ENCODE measurements at places on chromosomes 11 and 22.

DNA sequence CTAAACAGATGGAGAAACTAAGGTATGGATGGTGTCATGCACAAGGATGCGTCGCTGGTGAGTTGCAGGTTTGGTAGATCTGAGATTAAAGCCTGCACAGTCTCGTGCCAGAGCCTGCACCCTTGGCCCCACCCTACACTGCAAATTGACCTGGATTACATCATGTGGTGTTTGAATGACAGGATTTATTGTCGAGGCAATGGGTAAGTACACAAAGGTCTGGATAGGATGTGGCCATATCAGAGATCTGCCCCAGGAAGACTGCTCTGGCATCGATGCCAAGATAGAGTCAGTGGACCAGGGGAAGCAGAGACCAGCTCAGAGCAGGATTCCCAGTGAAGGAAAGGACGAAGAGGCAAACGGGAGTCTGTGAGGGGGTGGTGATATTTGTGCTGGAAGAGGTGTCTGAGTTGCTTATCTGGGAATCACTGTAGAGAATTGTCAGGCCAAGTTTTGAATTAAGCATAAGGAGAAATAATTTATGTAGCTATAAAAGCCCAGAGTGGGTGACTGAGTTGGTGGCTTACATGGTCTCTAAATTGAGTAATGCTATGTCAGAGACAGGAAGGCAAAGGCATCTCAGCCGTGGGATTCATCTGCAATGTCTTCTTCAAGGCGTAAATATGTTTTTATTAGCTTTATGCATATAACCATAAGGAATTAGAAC, 499.6 kb upstream of the B3GAT1 start:
- DNase-seq = no peak

- no peak for DNase-seq
These were observed 138.9 kb downstream of the SPON1 start for GRCh38 chr11:14101388-14101787.

DNA sequence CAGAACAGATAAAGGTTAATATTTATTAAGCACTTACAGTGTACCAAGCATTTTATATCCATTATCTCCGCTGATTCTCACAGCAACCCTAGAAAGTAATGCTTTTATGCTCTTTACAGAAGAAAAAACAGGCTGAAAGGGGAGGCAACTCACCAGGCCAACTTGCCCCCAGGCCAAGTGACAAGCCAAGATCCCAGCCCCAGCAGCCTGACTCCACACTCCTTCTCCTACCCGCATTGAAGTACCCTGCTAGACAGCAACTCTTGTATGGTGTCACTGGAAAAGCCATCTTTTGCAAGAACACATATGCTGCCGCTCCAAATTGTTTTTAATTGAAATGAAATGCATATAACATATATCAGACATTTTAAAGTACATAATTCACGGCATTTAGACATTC, 25.6 kb downstream of the SMCO4 start:
- DNase-seq = no peak

DNA sequence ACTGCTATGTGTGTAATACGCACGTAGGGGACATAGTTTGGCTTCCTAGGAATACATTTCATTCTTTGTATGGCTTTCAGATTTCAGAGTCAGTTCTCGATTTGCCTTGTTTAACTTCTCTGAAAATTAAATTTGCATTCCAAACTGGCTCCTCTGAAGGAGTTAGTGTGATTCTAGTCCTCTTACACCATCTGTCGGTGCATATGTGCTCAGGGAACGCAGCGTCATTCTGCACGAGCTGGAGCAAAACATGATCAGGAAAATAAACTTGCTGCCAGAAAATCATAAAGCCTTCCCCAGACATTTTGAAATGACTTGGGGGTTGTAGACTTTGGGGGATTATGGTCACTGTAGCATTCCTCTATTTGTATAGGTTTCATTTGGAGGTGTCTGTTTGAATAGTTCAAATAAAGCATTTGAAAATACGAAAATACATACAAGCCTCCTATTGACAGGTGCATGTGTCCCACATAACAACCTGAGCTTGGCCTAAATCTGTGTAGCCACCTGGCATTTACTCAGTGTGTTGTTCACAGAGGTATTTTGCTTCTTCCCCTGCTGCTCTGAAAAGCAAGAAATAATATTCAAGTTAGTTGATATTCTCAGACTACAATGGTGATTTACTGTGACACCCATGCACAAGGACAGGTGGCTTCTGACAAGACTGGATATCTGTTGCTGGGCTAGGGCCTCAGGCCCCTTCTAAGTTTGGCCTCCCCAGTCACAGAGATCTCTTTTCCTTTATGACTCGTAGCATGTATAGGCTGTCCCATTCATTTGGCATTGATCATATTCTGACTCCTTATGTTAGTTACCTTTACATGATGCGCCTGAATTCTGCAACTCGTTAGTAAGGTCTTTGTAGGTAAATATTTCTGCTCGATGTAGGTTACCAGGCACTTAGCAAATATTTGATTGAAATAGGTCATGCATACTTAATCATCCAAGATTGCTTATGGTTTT, 81.6 kb upstream of the SORL1-AS1 start:
- DNase-seq = no peak

GRCh38 chr11:67700548-67701262, 26.3 kb upstream of the ALDH3B2 start:
- DNase-seq = no peak

- DNase-seq = no peak
These were observed 38.9 kb downstream of the RELT start for GRCh38 chr11:73414977-73415651.

- no peak for DNase-seq
These were observed 4.7 kb upstream of the GRAMD1B start for GRCh38 chr11:123425367-123425766.

- no peak for DNase-seq
These were observed 212.2 kb downstream of the FAM181B start for GRCh38 chr11:82521427-82521826.

GRCh38 chr11:63843041-63843440, 4.1 kb downstream of the MARK2 start:
- no peak for DNase-seq

DNA sequence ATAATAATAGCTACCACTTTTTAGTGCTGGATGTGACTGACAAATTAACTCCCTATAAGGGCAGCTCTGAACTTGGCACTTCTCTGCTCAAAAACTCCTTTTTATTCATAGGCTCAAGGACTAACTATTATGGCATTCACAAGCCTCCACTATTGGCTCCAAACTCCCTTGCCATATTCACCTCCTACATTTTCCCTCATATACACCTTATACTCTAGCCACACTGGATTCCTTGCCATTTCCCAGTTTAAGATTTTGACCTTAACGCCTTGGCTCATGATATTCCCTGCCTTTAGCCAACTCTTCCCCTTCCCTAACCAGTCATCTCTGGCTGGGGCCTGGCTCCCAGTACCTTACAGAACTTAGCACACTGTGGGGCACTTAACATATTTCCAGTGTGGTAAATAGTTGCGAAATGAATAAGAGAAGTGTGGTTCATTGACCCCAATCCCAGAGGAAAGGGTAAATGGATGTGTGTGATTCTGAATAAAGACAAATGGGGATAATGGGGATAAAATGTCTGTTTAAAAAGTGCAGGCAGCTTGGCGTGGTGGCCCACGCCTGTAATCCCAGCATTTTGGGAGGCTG, 40.0 kb upstream of the SORL1 start:
- DNase-seq = no peak
